ENCODE measurements at places on chromosomes 1 and 21.
A peak's percentile ranks its signal among the peaks of the same experiment; 100 is the strongest.

DNA sequence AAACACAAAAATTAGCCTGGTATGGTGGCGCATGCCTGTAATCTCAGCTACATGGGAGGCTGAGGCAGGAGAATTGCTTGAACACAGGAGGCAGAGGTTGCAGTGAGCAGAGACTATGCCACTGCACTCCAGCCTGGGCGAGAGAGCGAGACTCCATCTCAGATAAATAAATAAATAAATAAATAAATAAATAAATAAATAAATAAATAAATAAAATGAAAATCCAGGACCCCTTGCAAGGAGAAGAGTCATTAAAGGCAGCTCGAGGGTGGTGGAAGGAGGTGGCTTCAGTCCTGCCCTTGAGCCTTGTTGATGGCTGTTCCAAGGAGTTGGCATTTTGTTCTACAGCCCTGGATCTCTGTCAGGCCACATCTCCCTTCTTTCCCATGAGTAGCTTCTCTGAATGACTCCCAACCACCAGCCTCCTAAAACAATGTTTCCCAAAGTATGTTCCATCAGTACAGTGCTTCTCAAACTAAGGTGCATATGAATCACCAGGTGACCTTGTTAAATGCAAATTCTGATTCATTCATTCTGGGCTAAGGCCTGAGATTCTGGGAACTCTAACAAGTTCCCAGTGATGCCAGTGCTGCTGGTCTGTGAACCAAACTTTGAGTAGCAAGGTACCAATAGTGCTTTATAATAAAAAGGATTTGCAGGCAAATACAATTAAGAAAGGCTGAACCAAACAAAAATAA, 99.0 kb downstream of the KCNN3 start:
- no peak for DNase-seq

DNA sequence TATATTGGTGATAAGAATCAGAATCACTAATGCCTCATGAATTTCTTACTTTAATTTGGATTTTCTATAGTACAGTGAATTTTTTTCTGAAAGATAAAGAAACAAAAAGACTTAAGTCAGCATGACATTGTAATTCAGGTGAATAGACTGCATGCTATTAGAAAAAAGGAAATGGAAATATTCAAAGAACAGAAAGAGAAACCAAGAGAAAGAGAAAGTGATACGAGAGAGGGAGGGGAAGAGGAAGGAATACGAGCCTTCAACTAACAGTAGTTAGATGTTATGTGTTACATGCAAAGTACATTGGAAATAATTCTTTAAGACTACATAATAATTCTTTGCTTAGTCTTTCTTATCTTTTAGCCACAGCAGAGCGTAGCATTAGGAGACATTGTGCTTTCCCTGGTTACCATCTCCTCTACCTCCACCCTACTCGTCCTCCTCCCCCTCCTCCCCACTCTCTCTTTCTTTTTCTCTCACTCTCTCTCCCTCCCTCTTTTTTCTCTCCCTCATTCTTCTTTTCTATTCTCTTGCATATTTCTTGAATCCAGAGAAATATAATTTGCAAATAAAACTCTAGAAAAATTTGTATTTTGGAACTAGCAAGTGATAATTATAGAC, 46.4 kb upstream of the ADGRL4 start:
- no peak for DNase-seq

DNA sequence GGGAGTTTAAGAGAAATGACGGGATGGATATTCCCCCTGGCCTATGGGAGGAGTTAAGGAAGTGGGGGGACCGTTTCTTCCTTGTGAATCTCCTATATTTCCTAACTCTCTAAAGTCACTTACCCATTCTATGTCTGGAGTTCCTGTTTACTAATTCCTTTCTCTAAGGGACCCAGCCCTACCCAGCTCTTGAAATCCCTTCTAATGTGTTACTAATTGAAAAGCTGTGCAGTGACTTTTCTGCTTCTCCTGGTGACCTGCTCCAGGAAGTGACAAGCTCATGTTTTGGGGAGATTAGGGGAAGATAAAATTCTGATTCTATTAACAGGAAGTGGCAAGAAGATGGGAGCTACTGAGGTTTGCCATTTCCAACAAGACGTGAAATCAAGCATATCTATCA, 4.0 kb upstream of the SAMSN1 start:
- peak; percentile 55 for DNase-seq

GRCh38 chr1:246176126-246177024, 330.7 kb downstream of the SMYD3 start:
- no peak for DNase-seq

DNA sequence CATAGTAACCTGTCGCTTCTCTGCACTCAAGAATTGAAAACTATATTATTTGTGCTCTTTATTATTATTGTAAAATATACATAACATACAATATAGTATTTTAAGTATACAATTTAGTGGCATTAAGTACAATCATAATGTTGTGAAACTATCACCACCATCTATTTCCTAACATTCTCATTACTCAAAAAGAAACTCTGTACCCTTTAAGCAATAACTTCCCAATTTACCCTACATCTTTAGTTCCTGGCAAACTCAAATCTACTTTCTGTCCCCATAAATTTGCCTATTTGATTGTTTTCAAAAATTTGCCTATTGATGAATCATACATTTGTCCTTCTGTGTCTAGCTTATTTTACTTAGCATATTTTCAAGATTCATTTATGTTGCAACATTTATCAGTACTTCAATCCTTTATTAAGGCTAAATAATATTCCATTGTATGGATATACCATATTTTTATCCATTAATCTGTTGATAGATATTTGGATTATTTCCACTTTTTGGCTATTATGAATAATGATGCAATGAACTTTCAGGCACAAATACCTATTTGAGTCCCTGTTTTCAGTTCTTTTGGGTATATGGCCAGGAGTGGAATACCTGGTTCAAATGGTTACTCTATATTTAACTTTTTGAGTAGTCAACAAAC, 99.6 kb upstream of the DMRTA2 start:
- no peak for DNase-seq

DNA sequence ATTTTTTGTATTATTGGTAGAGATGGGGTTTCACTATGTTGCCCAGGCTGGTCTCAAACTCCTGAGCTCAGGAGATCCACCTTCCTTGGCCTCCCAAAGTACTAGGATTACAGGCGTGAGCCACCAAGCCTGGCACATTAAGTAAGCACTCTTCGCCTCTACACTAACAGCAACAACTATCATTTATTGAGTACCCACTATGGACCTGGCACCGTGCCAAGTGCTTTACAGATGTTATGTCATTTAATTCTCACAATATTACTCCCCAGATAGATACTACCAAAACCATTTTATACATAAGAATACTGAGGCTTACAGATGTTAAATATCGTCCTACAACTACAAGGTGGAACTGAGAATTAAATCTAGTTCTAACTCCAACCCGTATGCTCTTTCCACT, 50.1 kb downstream of the TUT4 start:
- DNase-seq, result no peak

DNA sequence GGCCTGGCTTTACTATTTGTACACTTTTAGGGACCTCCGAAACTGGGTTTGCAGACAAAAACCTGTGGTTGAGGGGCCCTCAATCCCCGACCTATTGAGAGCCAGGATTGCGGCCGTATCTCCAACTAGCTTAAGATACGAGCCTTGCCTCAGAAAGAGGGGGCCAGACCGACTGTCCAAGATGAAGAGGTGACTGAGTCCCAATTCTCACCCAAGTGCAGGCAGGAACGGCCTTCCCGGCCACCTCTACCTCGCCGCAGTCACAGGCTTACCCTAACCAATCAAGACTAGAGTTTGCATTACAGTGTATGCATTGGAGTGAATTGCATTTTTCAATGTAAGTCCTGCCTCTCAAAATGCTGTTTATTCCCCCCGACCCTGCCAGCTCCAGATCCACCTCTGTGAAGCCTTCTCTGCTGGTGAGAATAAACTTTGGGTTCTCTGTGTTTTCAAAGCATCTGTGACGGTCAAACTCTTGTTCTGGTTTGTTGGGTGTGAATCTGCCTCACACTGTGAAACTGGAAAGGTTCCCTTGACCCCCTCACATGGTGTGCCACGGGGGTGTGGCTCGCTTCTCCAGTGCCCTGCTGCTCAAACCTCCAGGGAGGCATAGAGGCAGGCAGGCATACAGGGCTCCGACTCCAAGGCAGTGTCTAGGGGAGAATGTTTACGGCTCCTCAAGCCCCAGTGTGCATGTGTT, 62.2 kb upstream of the WLS start:
- DNase-seq, result no peak

DNA sequence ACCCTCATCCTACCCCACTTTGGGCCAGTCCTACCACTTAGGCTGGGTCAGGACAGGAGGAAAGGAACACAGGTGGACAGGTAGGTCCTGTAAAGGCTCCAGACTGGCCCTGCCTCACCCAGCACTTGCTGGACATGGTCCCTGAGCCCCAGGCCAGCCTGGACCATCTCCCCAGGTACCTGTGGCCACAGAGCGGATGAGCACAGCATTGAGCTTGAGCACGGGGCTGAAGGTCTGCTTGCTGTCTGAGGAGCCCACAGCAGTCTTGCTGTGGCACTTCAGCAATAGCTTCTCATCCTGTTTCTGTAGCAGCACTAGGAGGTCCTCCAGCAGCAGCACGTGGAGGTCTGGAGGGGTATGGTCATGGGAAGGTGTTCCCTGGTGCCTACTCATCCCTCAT, 23.3 kb downstream of the LRRC71 start:
- no peak for DNase-seq

DNA sequence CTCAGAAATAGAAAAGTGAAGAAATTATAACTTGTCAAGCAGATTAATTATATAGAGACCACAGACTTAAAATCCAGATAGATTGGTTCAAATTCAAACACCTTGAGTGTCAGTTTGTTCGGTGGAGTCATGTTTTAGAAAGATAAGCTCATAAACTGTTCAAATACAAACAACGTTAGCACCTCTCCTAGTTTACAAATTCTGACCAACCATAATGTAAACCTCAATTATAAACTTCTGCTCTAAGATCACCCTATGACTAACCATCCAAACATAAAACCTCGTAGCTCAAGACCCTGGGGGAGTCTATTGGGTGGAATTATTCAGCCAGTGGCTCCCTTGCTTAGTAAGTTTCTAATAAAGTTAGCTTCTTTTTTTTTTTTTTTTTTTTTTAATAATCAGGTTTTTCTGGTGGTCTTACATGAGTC, 12.4 kb downstream of the CBR1 start:
- no peak for DNase-seq

GRCh38 chr1:192631749-192632148, 4.2 kb upstream of the RGS13 start:
- no peak for DNase-seq

GRCh38 chr21:39208624-39209333, 25.5 kb upstream of the PSMG1 start:
- DNase-seq, result no peak

DNA sequence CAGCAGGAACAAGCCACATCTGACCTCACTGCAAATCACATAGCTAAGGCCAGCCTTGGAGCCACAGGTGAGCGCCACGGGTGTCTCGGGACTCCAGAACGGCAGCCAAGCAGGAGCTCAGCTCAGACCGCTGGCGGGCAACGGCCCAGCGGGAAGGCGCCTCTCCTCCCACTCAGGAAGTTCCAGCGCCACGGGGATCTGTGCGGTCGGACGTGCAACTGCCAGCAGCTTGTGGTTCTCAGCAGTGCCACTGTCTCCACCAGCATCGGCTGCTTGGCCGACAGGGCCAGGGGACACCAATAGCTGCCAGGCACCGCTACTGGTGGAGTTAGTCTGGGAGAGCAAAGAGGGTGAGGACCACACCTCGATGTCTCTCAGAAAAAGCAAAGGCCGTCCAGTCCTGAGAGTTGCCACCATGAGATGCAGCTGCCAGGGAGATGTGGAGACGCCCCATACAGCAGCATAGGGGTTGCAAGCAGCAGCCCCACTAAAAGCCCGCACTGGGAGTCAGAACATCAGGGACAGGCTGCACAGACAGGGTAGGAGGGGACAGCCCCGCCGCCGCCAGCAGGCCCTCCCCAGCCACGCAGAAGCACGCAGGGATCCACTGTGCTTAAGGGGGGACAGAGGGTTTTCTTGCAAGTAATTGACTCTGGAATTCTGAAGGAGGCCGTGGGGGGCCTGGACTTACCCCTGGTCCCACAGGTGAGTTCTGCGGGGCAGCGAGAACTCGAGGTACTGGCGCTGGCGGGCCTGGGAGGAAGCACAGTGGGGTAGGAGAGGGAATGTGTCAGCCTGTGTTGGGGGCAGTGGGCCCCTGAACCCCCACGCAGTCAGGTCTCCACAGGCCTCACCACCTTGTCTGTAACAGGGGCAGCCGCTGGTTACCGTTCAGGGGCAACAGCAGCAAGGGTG, 83.5 kb downstream of the NPHP4 start:
- DNase-seq, result no peak

All from CD4-positive, alpha-beta T cell treated with Interleukin-4 for 4 hours (primary cell).